LNCaP clone FGC (cell line): ENCODE measurements at places on chromosomes 2 and 18.

- DNase-seq = no peak
Measured at GRCh38 chr2:181203412-181203811, 223.0 kb downstream of the UBE2E3 start.

DNA sequence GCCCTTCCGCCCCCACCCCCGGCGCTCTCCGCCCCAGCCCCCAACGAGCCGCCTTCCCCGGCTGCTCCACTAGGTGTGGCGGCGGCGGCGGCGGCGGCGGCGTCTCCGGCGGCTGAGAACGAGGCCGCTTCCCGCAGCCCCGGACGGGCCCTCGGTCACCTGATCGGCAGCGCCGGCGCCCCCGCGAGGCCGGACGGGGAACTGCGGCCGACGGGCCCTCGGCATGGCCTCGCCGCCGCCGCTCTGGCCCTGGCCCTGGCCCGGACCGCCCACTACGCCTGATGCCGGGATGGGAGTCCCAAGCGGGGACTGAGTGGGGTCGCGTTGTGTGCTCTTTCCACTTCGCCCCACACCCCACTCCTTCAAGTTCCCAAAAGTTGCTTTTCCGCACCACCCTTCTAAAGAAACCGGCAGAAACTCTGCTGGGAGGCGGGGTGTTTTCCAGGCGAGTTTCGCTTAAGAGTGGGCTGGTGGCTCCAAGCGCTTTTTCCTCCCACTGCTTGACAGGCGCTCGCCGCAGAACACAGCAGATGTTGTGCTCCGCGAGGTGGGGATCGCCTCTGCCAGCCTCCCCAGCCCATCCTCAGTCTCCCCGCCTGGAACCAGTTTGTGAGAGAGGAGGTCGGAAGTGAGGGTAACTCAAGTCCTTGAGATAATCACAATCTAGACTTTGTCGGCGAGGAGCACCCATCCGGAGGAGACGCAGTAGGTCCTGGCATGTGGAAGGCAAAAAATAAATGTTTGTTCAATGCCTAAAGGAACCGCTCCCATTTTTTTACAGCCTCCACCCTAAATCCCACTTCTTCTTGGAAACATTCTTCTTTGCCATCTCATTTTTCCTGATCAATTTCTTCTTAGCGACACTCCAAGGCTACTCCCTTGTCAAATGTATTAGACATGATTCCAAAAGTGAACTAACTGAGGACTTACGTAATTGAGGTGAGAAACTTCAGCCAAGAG, at the start of gene NCKAP1:
TSS of gene NCKAP1 (minus strand) at position 117 of the 960 bp plus-strand sequence. CDS start 358 bp downstream, outside the sequence.
- DNase-seq = no peak

- no peak for DNase-seq
Measured at GRCh38 chr2:46009315-46009714, 287.9 kb upstream of the EPAS1 start.

DNA sequence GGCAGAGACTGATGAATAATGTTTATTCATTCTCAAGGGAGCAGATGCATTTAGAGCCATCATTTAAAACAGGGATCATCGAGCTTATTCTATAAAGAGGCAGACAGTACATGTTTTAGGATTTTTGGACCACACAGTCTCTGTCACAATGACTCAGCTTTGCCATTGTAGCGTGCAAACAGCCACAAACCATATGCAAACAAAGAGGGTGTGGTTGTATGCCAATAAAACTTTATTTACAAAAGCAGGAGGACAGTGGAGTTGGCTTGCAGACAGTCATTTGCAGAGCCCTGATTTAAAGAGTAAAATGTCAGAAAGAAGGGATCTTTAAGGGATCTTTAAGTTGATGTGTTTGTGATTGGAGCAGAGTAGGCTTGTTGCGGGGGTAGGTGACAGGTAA, 51.5 kb downstream of the SMIM21 start:
- peak; percentile 59 for DNase-seq

DNA sequence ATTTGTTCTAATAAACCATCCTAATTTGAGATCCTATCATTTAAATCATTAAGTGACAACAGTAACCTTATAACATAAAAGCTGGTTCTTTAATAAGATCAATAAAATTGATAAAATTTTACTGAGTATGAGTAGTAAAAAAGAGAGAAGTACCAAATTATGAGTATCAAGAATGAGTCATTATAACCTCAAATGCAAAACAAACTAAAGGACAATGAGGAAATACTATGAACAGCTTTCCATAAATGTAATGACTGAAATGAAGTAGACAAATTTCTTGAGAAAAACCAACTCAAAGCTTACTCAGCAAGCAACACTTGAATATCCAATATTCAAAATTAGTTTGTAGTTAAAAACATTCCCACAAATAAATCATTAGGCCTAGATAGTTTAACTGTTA, 433.0 kb downstream of the ZEB2 start:
- no peak for DNase-seq

- DNase-seq = peak; percentile 32
Measured at GRCh38 chr2:225670111-225670974, 270.8 kb downstream of the NYAP2 start.

DNA sequence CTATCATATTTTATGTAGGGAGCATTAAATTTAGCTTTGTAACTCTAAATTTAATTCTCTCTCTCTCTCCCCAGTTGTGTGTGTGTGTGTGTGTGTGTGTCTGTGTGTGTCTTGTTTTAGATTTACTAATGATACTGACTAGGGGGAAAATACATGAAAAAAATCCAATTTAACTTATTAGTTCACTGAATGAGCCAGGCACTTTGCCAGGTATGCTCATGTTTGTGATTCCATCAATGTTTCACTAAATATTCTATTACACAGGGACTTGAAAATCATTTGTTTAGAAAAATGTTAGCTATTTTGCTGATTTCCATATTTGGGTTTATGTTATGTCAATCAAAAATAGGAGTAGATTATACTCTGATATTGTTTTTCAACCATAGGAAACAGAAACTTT, 203.7 kb upstream of the ZNF804A start:
- no peak for DNase-seq

GRCh38 chr2:145736871-145737270, 1217.0 kb upstream of the ZEB2 start:
- no peak for DNase-seq

GRCh38 chr2:85709401-85709811, 15.2 kb downstream of the GNLY start:
- DNase-seq = no peak

GRCh38 chr2:160555420-160556071, 61.9 kb upstream of the RBMS1 start:
- no peak for DNase-seq

GRCh38 chr2:46101557-46102220, 195.5 kb upstream of the EPAS1 start:
- DNase-seq = no peak

GRCh38 chr2:206561962-206562361, 80.3 kb upstream of the FAM237A start:
- no peak for DNase-seq

DNA sequence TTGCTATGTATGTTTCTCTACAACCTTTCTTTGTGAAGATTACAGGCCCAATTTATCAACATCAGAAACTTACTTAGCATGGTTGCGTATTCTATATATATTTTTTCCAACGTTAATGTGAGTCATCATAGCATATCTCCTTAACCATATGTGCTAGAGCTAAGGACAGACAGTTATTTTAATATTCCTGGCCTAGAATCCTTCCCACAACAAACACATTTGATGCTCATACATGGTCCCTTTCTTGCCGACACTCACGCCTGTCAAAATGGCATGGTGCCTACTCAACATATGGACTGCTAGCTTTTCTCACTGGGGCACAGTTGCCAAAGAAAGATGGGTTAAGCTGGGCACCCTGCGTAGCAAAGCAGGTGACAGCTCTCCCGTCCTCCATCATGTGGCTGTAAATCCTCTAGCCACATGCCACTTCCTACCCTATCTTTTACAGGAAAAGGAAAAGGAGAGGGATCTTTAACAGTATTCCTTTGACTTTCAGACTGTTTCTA, 75.2 kb upstream of the GALNT5 start:
- DNase-seq = no peak
